Ovary (tissue), 10 donors: ENCODE measurements at places on chromosomes 5 and 9. TPM values are rescaled to one million over a fixed set of nuclear protein-coding genes. Genes with fewer than 3 reads are reported as not detected.

- H3K36me3 ChIP-seq = no peaks in the 10 kb centered on the region
Measured at GRCh38 chr9:82117026-82117811, 128.6 kb downstream of the SPATA31D1 start.

DNA sequence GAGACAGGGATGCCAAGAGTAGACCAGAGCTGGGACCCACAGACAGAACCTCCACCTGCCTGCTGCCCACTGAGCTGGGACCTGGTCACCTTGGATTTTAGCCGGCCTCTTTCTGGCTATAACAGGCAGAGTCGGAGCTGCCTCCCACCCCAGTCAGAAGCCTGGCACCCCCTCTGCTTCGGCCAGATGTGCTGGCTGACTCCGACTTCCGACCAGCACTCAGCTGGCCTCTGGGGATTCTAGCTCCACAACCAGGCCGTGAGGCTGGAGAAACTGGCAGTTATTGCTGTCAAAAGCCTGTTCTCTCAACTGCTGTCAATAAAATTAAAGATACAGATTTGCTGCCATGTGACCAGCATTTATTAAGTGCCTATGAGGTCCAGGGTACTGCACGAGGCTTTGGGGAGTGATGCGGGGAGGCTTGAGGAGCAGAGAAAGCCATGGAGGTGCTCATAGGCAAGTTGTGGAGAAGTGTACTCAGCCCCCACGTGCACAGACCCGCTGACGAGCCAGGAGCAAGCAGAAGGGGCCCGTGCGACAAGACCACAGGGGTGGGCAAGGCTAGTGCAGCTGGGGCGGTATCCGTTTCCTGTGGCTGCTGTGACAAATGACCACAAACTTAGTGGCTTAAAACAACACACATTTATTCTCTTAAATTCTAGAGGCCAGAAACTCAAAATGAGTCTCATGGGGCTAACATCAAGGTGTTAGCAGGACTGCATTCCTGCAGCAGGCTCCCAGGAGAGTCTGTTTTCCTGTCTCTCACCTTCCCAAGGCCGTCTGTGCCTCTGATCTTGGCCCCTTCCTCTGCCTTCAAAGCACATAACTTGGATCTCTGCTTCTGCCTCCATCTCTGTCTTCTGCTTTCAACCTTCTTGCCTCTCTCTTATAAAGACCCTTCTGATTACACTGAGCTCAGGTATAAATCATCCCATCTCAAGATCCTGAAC, 13.1 kb downstream of the GFI1B start:
- H3K4me3 ChIP-seq = no peak overlapping the region
- no peaks in the 10 kb centered on the region for H3K36me3 ChIP-seq
- DNase-seq = no peak
- H3K27ac ChIP-seq = no peak overlapping the region
- no peaks in the 10 kb centered on the region for H3K4me1 ChIP-seq

DNA sequence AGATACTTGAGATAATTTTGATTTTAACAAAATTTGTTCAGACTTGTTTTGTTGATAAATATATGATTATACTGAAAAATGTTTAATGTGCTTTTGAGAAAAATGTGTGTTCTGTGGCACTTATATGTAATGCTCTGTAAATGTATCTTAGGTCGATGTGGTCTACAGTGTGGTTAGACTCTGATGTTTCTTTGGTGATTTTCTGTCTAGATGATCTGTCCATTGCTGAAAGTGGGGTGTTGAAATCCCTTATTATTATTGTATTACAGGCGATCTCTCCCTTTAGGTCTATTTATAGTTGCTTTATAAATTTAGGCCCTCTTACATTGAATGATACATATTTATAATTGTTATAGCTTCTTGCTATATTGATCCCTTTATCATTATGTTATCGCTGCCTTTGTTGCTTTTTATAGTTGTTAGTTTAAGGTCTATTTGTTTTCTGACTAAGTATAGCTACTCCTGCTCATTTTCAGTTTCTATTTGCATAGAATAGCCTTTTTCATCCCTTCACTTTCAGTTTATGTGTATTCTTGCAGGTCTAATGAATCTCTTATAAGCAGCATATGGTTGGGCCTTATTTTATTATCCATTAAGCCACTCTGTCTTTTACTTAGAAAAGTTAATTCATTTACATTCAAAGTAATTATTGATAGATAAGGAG, 124.3 kb downstream of the MRPS30 start:
- no peaks in the 10 kb centered on the region for H3K36me3 ChIP-seq
- H3K27ac ChIP-seq = no peak overlapping the region

DNA sequence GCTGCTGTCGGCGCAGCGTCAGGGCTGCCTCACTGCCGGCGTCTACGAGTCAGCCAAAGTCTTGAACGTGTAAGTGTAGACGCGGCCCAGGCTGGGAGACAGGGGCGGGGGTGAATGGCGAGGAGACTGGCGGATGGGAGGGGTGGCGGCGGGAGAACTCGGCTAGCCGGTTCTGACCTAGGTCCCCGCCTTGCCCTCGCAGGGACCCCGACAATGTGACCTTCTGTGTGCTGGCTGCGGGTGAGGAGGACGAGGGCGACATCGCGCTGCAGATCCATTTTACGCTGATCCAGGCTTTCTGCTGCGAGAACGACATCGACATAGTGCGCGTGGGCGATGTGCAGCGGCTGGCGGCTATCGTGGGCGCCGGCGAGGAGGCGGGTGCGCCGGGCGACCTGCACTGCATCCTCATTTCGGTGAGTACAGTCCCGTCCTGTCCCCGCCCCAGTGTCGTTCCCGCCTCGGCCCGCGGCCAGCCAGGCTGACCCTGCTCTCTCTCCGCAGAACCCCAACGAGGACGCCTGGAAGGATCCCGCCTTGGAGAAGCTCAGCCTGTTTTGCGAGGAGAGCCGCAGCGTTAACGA, 745 bp downstream of the GADD45G start:
- H3K27me3 ChIP-seq = no peaks in the 10 kb centered on the region
- H3K4me3 ChIP-seq = peak overlapping the region; percentile 74
- H3K27ac ChIP-seq = peak overlapping the region; percentile 66
- DNase-seq = peak; percentile 64
- peaks cover 6% of the 10 kb centered on the region for H3K4me1 ChIP-seq
- no peaks in the 10 kb centered on the region for H3K36me3 ChIP-seq

AK6 gene
- polyA plus RNA-seq = 29.8 TPM

SLC2A6 gene
- polyA plus RNA-seq = 0.93 TPM

IFNA5 gene
- not detected for polyA plus RNA-seq
